Neural progenitor cell (in vitro differentiated cells): ENCODE measurements at places on chromosomes 13 and 19. TPM values are rescaled to one million over a fixed set of nuclear protein-coding genes. Genes with fewer than 3 reads are reported as not detected.

GRCh38 chr13:61727767-61728166 lies 312.1 kb upstream of the PCDH20 start:
- H3K27me3 ChIP-seq, result no peaks in the 10 kb centered on the region
- H3K4me1 ChIP-seq, result no peaks in the 10 kb centered on the region
- no peak overlapping the region for H3K27ac ChIP-seq
- H3K36me3 ChIP-seq, result no peaks in the 10 kb centered on the region
- H3K4me3 ChIP-seq, result no peak overlapping the region

The ZNF835 gene
- not detected in 2 replicates for total RNA-seq

DNA sequence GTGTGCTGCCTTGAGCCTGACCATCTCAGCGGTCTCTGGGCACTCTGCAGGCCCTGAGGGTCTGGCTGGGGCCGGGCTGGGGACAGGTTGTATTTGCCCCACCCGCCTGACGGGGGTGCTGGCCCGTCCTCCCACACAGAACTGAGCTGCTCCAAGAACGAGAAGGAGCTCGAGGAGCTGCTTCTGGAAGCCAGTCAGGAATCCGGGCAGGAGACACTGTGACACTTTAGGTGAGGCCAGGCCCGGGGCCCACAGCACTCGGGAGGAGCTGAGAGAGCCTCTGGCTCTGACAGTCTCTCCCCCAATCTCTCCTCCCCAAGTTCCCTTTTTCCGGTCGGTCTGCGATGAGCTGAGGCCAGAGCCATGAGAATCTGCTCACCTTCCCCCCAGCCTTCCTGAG lies 14.5 kb downstream of the NKPD1 start:
- no peaks in the 10 kb centered on the region for H3K36me3 ChIP-seq
- no peaks in the 10 kb centered on the region for H3K4me1 ChIP-seq
- peaks cover 8% of the 10 kb centered on the region for H3K27me3 ChIP-seq
- H3K4me3 ChIP-seq, result no peak overlapping the region
- H3K27ac ChIP-seq, result no peak overlapping the region

The CHAMP1 gene
- total RNA-seq, result 25.4 and 35.3 TPM in 2 replicates

DNA sequence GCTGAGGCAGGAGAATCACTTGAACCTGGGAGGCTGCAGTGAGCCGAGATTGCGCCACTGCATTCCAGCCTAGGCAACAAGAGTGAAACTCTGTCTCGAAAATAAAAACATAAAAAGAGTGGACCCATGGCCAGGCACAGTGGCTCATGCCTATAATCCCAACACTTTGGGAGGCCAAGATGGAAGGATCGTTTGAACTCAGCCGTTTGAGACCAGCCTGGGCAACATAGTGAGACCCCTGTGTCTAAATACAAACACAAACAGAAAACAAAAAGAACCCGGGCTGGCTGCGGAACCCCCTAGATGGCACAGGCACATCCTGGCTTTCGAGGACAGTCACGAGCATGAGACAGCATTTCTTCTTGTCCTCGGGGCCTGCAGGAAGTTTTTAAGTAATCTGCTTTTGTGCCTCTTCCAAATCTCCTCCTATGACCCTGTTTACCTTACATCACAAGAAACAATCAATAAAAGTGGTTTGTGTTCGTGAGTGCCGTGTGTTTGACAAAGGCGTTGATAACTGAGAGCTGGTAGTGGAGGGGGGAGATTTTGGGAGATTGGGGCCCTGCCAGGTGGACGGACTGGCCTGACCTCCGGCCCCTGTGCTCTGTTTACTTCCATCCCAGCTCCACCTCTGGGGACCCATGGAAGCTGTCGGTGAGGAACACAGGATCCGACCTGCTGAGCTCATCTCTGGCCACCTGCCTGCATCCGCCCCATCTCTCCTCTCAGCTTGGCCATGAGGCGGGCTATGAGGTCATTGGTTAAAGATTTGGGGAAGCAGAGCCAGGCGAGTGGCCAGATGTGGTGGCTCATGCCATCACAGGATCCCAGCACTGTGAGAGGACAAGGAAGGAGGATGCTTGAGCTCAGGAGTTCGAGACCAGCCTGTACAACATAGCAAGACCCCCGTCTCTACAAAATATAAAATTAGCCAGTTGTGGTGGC lies 5.9 kb upstream of the GDF15 start:
- no peaks in the 10 kb centered on the region for H3K36me3 ChIP-seq
- H3K27ac ChIP-seq, result no peak overlapping the region
- no peak overlapping the region for H3K4me3 ChIP-seq
- H3K27me3 ChIP-seq, result no peaks in the 10 kb centered on the region
- H3K4me1 ChIP-seq, result no peaks in the 10 kb centered on the region
- no peak for DNase-seq

GRCh38 chr19:50922317-50922853 lies 11.2 kb upstream of the KLK4 start:
- DNase-seq, result peak; percentile 91
- H3K4me3 ChIP-seq, result no peak overlapping the region
- no peaks in the 10 kb centered on the region for H3K36me3 ChIP-seq

- H3K36me3 ChIP-seq, result peaks cover 48% of the 10 kb centered on the region
- no peaks in the 10 kb centered on the region for H3K27me3 ChIP-seq
- no peak overlapping the region for H3K27ac ChIP-seq
- no peaks in the 10 kb centered on the region for H3K4me1 ChIP-seq
- H3K4me3 ChIP-seq, result no peak overlapping the region
Observed at GRCh38 chr19:52069653-52070052, 21.0 kb upstream of the ZNF432 start.
